NCI-H2029 (cell line): ENCODE measurements at places on chromosomes 3 and 15.

DNA sequence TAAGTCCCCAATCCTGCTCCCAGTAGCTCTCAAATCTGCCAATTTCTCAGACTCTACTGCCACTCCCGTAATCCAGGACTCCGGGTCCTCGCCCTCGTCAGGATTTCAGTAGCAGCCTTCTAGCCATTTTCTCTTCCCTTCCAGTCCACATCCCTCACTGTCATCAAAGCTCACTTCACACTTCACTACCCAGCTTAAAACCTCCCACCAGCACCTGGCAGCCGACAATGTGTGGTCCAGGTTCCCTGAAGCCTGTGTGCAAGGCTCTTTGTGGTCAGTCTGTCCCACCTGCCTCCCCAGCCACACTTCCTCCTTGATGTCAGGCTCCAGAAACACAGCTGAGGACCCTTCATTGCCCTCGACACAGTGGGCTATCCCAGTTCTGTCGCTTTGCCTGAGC, 304.5 kb upstream of the ROPN1 start:
- DNase-seq: no peak

DNA sequence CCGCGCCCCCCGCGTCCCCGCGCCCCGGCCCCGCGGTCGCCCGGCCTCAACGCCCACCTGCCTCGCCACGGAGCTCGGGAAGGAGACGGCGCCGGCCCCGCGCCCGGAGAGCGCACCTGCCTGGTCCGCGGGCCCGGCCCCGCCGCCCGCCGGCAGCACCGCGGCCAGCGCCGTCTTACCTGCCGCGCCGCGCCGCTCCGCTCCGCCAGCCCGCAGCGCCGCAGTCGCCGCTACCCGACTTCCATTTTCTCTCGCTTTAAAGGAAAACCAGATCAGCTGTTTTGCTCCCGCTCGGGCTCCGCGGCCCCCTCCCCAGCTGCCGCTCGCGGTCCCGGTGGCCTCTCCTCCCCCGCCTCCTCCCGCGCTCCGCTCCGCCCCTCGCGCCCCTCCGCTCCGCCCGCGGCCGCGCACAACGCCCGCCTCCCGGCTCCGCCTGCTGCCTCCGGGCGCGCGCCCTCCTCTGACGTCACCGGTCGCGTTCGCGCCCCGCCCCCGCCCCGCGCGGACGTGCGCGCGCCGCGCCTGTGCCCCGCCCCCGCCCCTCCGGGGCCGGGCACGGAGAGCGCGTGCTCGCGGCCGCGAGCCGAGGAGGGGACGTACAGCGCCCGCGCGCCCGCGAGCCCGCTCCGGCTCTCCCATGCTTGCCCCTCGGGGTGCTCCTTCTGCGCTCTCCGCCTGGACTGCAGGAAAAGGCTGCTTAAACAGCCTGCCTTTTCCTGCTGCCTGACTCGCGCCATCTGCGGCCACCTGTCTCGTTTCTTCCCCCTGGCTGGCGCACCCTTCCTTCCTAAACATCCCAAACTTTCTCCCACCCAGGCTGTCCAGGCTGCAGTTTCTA, 159.8 kb upstream of the CHRNA7 start:
- peak; percentile 51 for DNase-seq

- no peak for DNase-seq
Measured at GRCh38 chr3:138942861-138943623, 3.9 kb downstream of the FOXL2 start.

- no peak for DNase-seq
Measured at GRCh38 chr15:100234158-100235029, 107.4 kb downstream of the ADAMTS17 start.

- no peak for DNase-seq
Measured at GRCh38 chr3:123535580-123535979, 49.3 kb downstream of the HACD2 start.
